ENCODE measurements at places on chromosomes 7 and 10. TPM values are rescaled to one million over a fixed set of nuclear protein-coding genes. Genes with fewer than 3 reads are reported as not detected.

The IFIT3 gene
- total RNA-seq: 7.5 TPM

The MMD2 gene
- not detected for total RNA-seq

The UNC5B gene
- total RNA-seq: 6.2 TPM

The ABCA13 gene
- total RNA-seq: 1.5 TPM

The SPAM1 gene
- total RNA-seq: not detected

The GIMAP1 gene
- total RNA-seq: 0.73 TPM

The SLC26A5 gene
- 0.25 TPM for total RNA-seq

The ASB10 gene
- not detected for total RNA-seq

The SUN3 gene
- not detected for total RNA-seq

The CALML3 gene
- total RNA-seq: not detected

The BEND7 gene
- 14.5 TPM for total RNA-seq

The ASZ1 gene
- not detected for total RNA-seq

The CCL26 gene
- total RNA-seq: not detected

The PRLHR gene
- total RNA-seq: not detected

The CNPY1 gene
- not detected for total RNA-seq

The ZCCHC24 gene
- total RNA-seq: 22.4 TPM

The FAM25C gene
- not detected for total RNA-seq

The EBF3 gene
- 0.12 TPM for total RNA-seq

The TMEM229A gene
- total RNA-seq: not detected

The HECTD2 gene
- 3.7 TPM for total RNA-seq

The CNTNAP2 gene
- 1.8 TPM for total RNA-seq

The CHCHD3 gene
- total RNA-seq: 42.6 TPM

The AMZ1 gene
- 1.4 TPM for total RNA-seq

The TEX36 gene
- total RNA-seq: not detected

The FGFBP3 gene
- not detected for total RNA-seq

The CREB5 gene
- 6.3 TPM for total RNA-seq

The ZNF273 gene
- total RNA-seq: 0.71 TPM

The HGF gene
- total RNA-seq: 38.2 TPM

The IFIT1 gene
- 3.6 TPM for total RNA-seq

The CFTR gene
- total RNA-seq: 4.5 TPM

The CCDC136 gene
- 0.22 TPM for total RNA-seq

The PPP3CB gene
- 13.6 TPM for total RNA-seq

The AKR1C3 gene
- total RNA-seq: 243 TPM

The STEAP2 gene
- 1.5 TPM for total RNA-seq

The EBLN1 gene
- total RNA-seq: not detected

The PMPCB gene
- total RNA-seq: 39.7 TPM

The PLEKHS1 gene
- total RNA-seq: not detected

The PTTG1IP2 gene
- total RNA-seq: not detected

The INA gene
- total RNA-seq: not detected

The CYP3A4 gene
- 1,608 TPM for total RNA-seq

The CLDN4 gene
- total RNA-seq: 1.3 TPM

The HACD1 gene
- 1.2 TPM for total RNA-seq

The RNF32 gene
- total RNA-seq: 0.66 TPM

The OPN1SW gene
- total RNA-seq: not detected

The MKI67 gene
- 4.0 TPM for total RNA-seq

The PGAM2 gene
- total RNA-seq: 0.56 TPM

The PTN gene
- total RNA-seq: 1.2 TPM

The CFAP69 gene
- 1.7 TPM for total RNA-seq

The CYP3A5 gene
- 507 TPM for total RNA-seq

The AGR2 gene
- total RNA-seq: 0.15 TPM

The PLXDC2 gene
- total RNA-seq: 5.5 TPM

All from right lobe of liver (tissue), 6 donors.